ENCODE measurements at places on chromosomes 4 and X. TPM values are rescaled to one million over a fixed set of nuclear protein-coding genes. Genes with fewer than 3 reads are reported as not detected.

GRCh38 chr4:148053298-148054003, 321.6 kb downstream of the ARHGAP10 start:
- H3K4me1 ChIP-seq = no peaks in the 10 kb centered on the region
- no peak overlapping the region for H3K4me3 ChIP-seq
- no peaks in the 10 kb centered on the region for H3K27me3 ChIP-seq

The SLC2A9 gene
- total RNA-seq = 15.3 TPM

- no peaks in the 10 kb centered on the region for H3K36me3 ChIP-seq
- no peak overlapping the region for H3K27ac ChIP-seq
- no peak overlapping the region for H3K4me3 ChIP-seq
- H3K4me1 ChIP-seq = no peaks in the 10 kb centered on the region
- no peak for DNase-seq
These were observed 101.3 kb upstream of the MAGEB10 start for GRCh38 chrX:27706526-27706925.

The PRDM5 gene
- total RNA-seq = 18.9 TPM

DNA sequence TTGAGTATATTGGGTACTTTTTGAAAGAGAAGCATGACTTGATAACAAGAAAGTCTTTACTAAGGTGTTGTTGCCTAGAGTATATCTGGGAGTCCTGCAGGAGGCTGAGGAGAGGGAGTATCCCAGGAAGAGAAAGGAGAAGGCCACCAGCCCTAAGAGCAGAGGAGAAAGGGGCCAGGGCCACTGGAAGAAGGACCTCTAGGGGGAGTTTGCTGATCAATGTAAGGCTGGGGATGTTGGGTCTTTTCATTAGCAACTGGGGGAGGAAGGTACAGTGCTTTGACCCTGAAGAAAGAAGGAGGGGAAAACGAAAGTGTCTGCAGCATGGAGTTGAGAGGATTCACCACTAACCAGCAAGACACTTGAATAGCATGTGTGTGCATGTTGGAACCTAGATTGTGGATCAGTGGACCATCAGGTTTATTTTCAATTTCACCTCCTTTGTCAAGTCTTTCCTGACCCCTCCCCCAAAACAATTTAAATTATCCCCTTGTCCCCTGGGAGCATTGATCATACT, 4.5 kb downstream of the SMIM9 start:
- H3K4me3 ChIP-seq = no peak overlapping the region
- no peaks in the 10 kb centered on the region for H3K27me3 ChIP-seq
- H3K27ac ChIP-seq = no peak overlapping the region
- no peaks in the 10 kb centered on the region for H3K4me1 ChIP-seq
- no peaks in the 10 kb centered on the region for H3K36me3 ChIP-seq

DNA sequence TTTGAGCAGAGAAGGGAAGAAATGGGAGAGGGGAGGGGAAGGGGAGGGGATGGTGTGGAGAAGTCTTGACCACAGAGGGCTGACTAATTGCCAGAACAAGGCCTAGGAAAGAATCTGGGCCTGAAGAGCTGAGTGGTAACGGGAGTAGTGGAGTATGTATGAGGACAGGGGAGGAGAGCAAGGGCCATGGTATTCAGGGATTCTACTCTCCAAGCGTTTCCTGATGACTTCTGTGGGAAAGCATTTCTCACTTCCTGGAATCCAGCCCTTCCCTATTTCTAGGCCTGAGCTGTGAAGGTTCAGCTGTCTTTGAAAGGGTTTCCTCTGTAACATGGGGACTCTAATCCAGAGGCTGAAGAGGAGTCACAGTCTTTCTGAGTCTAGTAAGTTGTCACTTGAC, 19.7 kb upstream of the SOX3 start:
- H3K27me3 ChIP-seq = no peaks in the 10 kb centered on the region

DNA sequence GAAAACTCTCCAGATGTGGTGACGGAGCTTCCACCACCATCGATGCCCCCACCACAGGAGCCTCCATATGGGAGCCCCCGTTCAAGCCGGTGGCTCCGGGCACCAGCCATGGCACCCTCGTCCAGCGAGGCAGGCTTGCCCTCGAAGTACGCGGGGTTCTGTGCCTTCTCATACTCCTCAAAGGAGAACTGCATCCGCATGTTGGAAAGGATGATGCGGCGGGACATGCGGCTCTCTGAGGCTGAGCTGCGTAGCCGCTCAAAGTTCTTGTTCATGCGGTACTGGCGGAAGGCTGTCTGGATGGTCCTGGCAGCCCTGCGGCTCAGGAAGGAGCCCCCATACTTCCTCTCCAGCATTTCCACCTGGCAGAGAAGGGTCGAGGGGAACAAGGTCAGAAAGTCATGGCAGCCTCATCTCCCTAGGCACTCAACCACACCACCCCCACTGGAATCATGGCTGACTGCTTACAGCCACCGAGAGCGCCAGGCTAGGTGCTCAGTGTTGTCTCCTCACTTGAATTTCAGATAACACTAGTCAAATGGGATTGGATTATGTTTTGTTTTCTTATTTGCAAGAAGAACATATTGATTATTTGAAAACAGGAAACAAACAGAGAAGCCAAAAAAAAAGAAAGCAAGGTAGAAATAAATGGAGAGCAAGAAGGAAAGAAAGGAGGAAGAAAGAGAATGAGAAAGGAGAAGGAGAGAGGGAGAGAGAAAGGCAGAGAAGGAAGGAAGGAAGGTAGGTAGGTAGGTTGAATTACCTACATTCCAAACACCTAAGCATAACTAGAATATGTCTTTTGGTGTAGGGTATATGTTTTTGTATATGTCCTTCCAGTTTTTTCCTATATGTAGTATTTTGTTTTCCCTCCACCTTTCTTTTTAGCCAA, 26.6 kb downstream of the IQSEC2 start:
- DNase-seq = no peak
- no peak overlapping the region for H3K27ac ChIP-seq

The ADAD1 gene
- total RNA-seq = 23.8 TPM
